Stimulated activated CD8-positive, alpha-beta memory T cell treated with anti-CD3 and anti-CD28 coated beads, Interleukin-7, amount 100 ng/mL, for 48 hours (primary cell): ENCODE measurements at places on chromosomes 7 and 10.

DNA sequence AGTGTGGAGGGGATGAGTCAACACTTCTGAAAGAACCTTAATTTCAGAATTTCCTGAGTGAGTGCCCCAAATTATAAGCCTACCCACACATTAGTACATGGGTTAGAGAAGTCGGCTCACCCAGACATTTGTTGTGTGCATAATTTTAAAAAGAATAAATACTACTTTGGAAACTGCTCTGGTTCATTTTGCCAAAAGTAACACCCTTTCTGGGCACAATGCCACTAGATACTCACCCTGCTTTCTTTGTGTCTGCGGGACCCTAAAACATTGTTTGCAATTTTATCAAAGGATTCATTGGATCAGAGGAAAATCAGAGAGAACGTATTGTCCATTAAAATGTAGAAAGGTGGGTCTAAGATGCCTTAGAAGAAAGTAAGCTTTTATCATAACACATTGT is 245.5 kb upstream of the NRP1 start:
- DNase-seq = no peak

GRCh38 chr7:135159359-135160085 is 11.0 kb downstream of the CYREN start:
- DNase-seq = no peak

GRCh38 chr7:138170298-138170697 is 94.0 kb downstream of the AKR1D1 start:
- no peak for DNase-seq

- no peak for DNase-seq
These were observed 14.2 kb downstream of the FBH1 start for GRCh38 chr10:5904227-5904626.
